ENCODE measurements at places on chromosomes 6 and 20.

DNA sequence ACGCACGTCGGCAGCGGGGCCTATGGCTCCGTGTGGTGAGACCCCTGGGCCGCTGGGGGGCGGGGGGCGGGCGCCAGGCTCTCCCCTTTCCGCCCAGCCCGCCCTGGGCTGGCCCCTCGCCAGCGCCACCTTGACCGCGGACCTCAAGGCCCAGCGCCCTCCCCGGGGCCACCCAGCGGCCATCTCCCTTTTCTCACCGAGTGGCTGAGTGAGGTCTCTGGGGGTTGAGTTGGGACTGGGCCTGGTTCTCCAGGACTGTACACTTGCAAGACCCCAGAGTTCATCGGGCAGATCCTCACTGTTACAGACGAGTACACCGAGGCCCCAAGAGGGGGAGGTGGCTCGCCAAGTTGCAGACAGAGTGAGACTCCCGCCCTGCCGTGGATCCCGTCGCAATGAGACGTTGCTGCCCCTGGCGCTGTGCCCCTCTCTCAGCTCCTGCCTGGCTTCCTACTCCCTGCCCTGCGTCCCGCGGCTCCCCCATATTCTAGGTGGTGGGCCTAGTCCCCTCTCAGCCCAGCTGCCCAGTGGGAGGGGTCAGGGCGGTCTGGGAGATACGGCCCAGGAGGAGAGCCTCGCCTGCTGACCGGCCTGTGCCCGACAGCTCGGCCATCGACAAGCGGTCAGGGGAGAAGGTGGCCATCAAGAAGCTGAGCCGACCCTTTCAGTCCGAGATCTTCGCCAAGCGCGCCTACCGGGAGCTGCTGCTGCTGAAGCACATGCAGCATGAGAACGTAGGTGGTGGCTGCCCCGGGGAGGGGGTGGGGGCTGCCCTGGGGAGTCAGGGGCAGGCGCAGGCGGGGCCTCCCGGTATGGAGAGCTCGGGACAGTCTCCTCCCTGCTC lies 576 bp downstream of the MAPK13 start:
- peak; percentile 71 for DNase-seq

- no peak for DNase-seq
Observed at GRCh38 chr6:14966906-14967711, 278.8 kb upstream of the JARID2 start.

DNA sequence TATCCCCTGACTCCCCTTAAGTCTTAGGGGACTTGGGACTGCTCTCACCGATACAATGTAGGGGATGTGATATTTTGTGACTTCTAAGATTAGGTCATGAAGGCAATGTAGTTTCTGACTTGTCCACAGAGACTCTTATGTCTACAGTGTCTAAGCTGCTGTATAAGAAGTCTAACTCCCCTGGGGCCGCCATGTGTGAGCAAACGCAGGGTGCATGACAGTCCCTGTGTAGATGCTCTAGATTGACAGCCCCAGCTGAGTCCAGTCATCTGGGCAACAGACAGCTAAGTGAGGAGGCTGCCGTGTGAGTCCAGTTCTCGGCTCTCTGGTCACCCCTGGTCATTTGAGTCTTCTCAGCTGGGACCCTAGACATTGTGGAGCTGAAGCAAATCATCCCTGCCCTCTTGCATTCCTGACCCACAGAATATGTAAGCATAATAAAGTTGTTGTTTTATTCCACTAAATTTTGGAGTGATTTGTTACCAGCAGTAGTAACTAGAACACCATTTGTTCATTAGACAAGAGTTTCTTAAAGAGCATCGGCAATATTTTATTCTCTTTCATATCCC lies 743.3 kb upstream of the CHD6 start:
- DNase-seq: no peak

- no peak for DNase-seq
Observed at GRCh38 chr6:13490402-13490801, 3.0 kb upstream of the GFOD1 start.

DNA sequence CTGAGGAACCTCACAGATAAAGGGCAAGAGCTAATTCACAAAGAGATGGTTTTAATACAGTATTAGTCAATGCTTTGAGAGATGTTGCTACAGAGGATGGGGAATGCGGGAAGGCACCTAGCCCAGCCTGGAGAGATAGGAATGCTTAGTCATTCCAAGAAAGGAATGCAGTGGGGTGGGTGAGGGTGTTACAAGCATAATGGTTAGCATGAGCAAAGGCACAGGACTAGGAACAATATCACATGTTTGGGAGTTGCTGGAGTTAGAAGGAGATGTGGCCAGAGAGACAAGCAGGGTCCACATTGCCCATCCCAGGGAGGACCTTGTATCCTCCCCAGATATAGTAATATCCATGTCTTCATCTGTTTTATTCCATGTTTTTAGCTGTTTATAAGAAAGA lies 107.0 kb upstream of the OGFRL1 start:
- DNase-seq: no peak

- no peak for DNase-seq
Observed at GRCh38 chr6:38234141-38234540, 405.6 kb downstream of the BTBD9 start.

DNA sequence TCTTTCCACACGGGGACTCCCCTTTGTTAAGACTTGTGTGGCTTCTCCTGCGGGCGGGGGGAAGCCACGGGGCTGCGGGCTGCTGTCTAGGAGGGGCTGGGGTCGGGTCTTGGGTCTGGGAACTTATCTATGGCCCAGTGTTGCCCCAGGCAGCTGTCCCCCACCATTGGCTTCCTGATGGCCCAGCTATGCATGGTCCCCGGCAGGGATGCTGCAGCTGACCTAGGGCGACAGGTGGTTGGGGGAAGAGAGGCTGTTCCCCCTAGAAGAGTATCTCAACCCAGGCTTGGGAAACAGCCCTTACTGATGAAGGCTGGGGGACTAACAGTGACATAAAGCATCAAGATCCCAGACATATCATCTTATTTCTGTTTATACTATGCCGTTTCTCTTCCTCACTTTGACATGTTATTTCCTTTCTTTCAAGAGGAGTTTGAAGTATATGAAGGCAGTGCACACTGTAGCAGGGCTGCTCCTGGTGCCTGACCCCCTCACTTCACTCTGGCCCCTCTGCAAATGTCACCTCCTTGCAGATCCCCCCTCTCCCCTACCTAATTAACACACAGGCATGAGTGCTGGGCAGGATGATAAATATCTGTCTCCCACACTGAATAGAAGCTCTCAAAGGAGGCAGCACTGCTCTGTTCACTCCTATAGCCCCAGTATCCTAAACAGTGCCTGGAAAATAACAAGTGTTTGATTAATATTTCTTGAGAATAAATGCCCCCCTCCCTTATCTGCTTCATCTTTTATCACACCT lies 87.0 kb downstream of the HIVEP2 start:
- no peak for DNase-seq

GRCh38 chr6:5850848-5851255 lies 155.9 kb downstream of the NRN1 start:
- DNase-seq: no peak

DNA sequence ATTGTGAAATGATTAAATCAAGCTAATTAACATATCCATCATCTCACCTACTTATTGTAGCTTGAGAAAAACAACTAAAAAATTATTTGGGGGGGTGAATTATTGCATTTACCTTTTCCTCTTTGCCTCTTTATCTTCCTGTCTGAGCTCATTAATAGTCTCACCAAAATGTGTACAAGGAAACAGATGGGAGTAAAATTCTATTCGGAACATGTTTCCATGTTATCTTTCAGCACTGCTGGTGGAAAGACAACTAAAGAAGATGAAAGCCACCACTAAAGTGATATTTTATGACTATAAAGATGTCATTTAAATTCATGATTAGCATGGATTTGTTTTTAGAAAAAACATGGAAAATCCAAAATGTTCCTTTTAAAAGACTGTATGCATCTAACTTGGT lies 102.6 kb downstream of the SYNE1 start:
- no peak for DNase-seq
